ENCODE measurements at places on chromosomes 7 and 10.

GRCh38 chr7:21059069-21059468, 272.4 kb upstream of the SP8 start:
- DNase-seq = no peak

- DNase-seq = peak; percentile 27
These were observed 33.2 kb downstream of the TACR2 start for GRCh38 chr10:69383558-69383957.

DNA sequence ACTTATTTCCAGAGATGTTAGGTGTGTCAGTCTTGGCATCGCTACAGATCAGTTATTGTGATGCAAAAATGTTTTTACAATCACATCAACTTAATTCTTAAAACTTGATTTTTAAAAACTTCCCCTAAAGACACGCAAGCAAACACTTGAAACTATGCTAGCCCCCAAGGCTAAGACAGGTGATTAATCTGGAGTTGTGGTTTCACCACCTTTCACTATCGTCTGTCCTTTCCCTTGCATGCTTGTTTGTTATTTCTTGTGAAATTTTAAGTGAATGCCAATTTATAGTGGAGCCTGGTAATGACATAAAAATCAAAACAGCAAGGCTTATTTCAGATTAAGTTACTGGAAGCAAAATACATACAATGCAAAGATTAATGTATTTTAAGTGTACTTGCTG, 70.4 kb downstream of the SLC35B4 start:
- no peak for DNase-seq

- DNase-seq = no peak
These were observed 130.4 kb upstream of the PODXL start for GRCh38 chr7:131686833-131687232.

DNA sequence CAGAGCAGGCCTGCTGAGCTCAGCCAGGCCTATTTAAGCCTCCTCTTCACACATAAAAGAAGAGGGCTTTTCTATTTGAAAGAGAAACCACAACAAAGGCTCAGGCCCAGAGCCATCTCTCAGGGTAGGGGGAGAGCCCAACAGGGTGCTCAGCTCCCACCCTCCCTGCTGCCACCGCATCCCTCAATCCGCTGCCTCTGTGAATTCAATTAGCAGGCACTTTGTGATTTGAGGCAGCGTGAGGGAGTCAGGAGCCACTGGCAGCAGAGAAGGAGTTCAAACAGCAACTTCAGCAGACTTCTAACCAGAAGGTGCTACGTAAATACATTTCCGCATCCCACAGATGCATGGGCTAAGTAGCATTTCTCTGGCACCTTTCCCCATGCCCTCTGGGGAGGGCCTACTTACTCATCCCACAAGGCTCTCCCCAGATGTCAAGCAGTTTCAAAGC, 45.2 kb downstream of the LRRC20 start:
- peak; percentile 62 for DNase-seq

DNA sequence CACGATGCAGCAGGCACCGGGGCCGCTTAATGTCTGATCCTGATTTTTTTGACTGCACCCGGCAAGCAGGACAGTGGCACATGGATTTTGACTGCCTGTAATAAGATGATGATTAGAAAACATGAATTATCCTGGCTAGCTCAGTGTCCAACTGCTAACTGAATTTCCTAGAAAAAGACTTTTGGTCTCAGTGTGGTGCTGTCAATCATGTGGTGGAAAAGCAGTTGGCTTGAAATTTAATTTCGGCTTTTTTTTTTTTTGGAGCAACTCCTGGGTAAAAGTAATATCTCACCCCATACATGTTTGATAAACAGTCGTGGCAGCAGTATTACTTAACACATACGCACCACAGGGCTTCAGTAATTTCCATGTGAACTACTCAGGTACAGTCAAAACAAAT, 227.7 kb downstream of the FANK1 start:
- no peak for DNase-seq

- no peak for DNase-seq
These were observed 9.6 kb downstream of the ELMO1 start for GRCh38 chr7:37438906-37439652.

- peak; percentile 49 for DNase-seq
These were observed at the start of gene FAS for GRCh38 chr10:88990384-88991160. Gene FAS, plus strand, starts transcription at chr10:88990798. Its CDS starts 79 bp downstream, at chr10:88990877.

DNA sequence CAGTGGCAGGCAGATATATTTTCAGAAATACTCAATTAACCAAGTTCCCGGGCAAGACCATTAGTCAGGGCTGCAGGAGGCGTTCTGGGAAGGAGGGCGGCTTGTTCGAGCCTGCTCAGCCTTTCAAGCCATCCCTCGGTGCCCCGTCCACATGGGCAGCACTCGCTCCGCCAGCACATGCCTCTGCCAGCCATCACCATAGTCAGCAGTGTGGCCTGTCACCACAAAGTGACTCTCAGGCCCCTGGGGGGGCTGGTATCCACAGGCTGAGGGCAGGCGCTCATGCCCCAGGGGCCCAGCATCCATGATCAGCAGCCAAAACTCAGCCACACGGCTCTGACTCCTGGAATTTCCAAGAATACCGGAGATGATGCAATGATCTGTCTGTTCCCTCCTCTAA, 81.9 kb downstream of the CHST15 start:
- DNase-seq = no peak

GRCh38 chr10:34256216-34256615, 558.9 kb downstream of the PARD3 start:
- no peak for DNase-seq

- no peak for DNase-seq
These were observed 64.5 kb upstream of the MRLN start for GRCh38 chr10:59817773-59818172.
